Glutamatergic neuron (in vitro differentiated cells): ENCODE measurements at places on chromosomes 5 and 9.
A peak's percentile ranks its signal among the peaks of the same experiment; 100 is the strongest.

GRCh38 chr9:126506361-126507317, 107.1 kb upstream of the LMX1B start:
- peak; percentile 16 for DNase-seq

DNA sequence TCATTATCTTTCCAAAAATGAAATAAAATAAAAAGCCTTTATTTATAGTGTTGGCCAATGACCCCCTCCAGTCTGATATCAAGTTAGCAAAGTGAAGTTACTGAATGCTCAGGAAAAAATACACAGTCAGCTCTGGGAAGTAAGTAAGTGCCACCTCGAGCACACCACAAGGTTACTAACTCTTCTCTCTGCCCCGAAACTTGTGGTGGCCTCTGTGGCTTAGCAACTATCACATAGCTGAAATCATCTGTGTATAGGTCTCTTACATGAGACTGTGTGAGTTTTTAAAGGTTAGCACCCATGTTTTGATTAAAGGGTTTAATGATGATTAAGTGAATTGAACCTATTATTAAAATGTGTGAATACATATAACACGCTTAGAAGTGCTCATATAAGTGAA, 161.4 kb upstream of the KLF4 start:
- DNase-seq = no peak

- no peak for DNase-seq
These were observed 164.0 kb downstream of the ARL15 start for GRCh38 chr5:54146390-54146789.

- no peak for DNase-seq
These were observed 131.3 kb upstream of the CCDC180 start for GRCh38 chr9:97176206-97176605.

GRCh38 chr5:83244516-83244915, 167.2 kb downstream of the XRCC4 start:
- DNase-seq = no peak

GRCh38 chr5:42995360-42995751, 44.8 kb downstream of the ANXA2R start:
- DNase-seq = no peak

GRCh38 chr5:168570490-168571328, 8.5 kb downstream of the PANK3 start:
- no peak for DNase-seq

DNA sequence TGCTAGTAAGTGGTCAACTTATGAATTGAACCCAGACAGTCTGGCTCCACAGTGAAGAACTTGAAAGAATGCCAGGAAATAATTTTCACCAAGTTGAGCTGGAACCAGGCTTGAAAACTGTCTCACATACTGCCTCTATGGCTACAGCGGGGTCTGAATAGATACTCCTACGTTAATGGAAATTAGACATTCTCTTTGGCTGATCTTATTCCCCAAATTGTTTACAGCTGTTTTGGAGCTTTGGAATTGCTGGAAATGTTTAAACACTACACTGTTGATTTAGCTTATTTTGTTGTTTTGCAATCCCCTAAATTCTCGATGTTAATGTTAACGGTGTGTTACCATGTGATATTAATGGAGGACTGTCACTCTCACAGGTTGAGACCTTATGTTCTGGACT, 146.4 kb downstream of the FBXL7 start:
- DNase-seq = no peak

DNA sequence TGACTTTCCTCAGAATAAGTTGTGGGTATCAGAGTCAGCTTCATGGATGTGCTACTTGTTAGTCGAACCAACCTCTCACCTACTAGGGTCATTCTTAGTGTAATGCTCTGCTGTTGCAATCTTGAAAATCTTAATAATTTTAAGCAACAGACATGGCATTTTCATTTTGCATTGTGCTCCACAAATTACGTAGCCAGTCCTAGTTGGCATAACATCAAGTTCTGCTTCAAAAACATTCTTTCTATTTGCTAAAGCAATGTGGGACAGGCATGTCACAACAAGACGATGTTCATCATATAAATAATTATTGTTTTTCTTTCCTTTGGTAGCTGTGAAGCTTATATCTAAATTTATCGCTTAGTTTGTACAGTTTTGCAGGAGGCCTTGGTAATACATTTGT, 39.3 kb upstream of the CDH12 start:
- DNase-seq = no peak

- DNase-seq = no peak
These were observed 233.8 kb upstream of the TMEM161B start for GRCh38 chr5:88502179-88503040.

DNA sequence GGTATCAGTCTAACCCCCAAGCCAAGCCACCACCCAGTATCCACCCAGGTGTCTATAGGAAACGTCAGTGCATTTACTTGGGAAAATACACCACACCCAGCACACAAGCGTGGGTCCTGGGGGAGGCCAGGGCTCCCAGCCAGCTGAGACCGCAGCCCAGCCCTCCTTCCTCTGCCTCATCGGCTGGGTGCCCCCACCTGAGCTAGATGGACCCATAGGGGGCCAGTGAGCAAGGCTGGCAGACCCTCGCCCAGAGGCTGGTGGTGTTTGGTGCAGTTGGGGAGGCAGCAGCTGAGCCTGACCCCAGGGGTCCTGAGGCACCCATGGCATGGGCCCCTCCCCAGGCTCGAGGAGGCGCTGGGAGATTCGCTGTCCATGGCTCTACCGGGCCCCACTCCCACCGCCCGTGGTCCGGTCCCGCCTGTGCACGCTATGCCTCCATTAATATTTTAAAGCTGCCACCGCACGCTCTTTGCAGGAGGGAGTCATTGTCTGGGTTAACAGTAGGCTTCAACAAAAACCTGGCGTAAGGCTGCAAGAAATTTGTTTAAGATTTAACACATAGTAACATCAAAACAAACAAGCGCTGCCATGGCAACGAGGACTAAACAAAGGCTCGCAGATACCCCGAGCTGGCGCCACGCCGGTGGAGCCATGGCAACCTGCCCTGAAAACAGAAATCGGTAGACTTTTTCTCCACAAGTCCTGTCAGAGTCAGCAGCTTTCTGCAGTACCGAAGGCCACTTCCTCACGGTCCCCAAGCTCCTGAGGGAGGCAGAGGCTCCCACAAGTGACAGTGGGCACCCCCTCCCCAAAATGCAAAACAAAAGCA, 20.6 kb downstream of the TPPP start:
- DNase-seq = peak; percentile 20

DNA sequence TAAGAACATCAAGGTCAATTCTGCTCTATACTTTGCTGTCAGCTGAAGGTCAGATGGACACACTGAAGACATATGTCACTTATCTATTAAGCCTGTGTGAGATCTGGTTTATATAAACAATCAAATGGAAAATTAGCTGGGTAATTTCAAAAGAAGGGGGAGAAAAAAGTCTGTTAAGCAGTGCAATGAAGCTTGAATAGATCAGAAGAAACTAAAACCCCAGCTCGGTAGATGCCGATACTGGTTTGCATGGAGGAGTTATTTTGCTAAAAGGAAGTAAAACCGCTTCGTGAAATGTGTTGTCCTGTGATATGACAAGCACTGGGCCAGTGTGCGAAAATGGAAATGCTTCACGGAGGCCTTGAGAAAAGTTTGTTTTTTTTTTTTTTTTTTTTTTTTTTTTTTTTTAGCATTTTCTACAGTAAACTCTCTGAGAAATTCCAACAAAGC, 148.8 kb downstream of the MEF2C start:
- DNase-seq = no peak

- no peak for DNase-seq
These were observed 2007.9 kb upstream of the CDH6 start for GRCh38 chr5:29185558-29185957.

DNA sequence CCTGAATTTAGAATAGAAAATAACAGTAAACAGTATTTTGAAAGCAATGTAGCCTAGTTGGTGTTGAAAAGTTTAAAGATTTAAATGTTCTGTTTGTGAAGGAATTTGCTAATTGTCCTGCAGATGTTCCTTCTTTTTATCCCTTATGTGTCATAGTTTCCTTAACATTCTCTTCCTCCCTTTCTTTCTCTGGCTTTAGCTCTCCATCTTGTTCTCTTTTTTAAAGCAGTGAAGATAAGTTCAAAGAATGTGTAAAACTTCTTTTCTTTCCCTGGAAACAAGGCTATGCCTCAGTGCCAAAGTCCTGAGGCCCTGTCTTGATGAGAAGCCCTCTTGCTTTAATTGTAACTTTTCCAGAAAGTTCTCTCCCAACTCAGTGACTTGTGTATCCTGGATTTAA, 24.4 kb upstream of the GAS1 start:
- no peak for DNase-seq
